T-helper 2 cell treated with Interferon-gamma antibody and Interleukin-4, amounts not matched to agents 5 μg/mL and 100 μg/mL, for 36 hours (primary cell): ENCODE measurements at places on chromosomes 1 and 21.

GRCh38 chr1:100860397-100860991, 34.1 kb downstream of the EXTL2 start:
- DNase-seq, result no peak

- no peak for DNase-seq
Measured at GRCh38 chr1:58608945-58609344, 31.9 kb upstream of the TACSTD2 start.

DNA sequence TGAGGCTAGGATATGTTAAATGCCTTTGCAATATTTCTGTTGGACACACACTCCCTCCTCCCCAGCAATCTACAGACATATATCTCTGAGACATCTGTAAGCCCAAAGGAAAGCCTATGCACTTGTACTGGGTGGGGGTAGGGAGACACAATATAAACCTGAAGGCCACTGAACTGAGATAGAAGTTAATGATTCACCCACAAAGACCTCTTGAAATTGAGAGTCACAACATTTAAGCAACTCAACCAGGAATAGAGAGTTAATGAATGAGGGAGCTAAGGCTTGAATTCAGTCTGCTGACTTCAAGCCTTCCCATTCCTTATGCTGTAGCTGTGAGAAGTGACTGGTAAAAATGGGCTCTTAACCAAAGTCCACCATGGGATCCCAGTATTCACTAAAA, 5.0 kb downstream of the OR10J1 start:
- DNase-seq, result no peak

- DNase-seq, result no peak
Measured at GRCh38 chr1:111758373-111758772, 2.7 kb downstream of the DDX20 start.

DNA sequence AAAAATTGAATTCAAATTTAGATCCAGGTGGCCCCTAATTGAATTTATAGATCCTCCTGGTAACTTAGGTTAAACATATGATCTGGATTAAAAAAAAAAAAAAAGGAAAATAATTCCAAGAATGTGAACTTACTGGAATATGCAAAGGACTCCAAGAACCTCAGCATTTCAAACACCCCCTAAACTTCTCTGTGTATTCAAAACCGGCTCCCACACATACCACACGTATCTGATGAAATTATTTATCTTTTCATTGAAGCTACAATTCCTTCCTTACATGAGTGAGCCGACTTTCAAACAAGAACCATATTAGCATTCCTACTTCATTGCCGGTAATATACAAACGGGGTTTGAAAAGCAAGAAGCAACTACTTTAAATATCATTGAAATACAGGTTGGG, 61.4 kb upstream of the FMN2 start:
- DNase-seq, result no peak

DNA sequence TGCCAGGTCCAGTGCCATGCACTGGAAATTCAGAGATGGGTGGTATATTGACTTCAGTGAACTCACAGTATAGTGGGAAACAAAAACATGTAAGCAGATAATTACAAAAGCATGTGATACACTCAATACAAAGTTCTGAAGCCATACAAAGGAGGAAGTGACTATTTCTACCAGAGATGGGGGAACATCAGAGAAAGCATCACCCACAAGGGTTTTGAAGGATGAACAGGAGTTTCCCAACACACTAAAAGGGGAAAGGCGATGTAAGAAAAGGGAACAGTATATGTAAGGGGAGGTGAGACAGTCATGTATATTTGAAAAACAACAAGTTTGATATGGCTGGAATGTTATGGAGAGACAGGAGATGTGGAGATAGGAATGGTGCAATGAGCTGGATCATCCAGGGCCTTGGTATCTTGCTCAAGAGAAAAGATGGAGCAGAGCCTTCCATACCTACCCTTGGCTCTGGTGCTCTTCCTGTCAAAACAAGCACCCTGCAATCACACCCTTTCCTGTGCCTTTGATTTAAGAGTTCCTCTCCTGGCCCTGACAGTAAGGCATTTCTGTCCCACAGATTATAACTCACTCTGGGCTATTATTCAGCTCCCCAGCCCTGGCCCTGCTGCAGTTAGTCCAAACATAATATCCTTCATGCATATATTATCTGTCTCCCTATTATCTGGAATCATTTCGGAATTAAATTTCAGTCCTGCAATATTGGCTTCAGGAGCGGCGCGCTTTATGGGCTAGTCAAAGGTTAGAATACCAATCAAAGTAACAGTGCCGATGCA, 60.5 kb downstream of the DMAP1 start:
- DNase-seq, result no peak

GRCh38 chr1:212721388-212722247, 22.0 kb upstream of the BATF3 start:
- peak; percentile 74 for DNase-seq

GRCh38 chr1:40762144-40762923, 21.3 kb upstream of the KCNQ4 start:
- DNase-seq, result no peak
